ENCODE measurements at places on chromosomes 7 and 10.

DNA sequence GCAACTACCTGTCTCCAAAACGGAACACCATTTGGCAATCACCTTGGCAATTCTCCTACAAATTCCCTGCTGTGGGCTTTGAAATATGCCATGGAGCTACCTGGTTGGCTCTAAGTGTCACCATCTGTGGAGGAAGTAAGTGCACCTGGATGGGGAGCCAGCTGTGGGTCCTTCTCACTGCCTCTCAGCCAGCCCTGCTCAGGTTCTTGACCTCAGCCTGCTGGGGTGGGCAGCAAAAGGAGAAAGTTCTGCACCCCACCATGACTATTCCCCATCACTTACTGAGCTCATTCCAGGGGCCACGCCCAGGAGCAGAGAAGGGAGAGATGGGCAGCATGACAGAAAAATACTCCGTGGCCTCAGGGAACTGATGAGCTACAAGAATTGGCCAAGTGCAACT is 158.7 kb downstream of the TNS3 start:
- no peak for DNase-seq

- DNase-seq, result no peak
Measured at GRCh38 chr10:100664316-100665149, 80.8 kb upstream of the PAX2 start.

DNA sequence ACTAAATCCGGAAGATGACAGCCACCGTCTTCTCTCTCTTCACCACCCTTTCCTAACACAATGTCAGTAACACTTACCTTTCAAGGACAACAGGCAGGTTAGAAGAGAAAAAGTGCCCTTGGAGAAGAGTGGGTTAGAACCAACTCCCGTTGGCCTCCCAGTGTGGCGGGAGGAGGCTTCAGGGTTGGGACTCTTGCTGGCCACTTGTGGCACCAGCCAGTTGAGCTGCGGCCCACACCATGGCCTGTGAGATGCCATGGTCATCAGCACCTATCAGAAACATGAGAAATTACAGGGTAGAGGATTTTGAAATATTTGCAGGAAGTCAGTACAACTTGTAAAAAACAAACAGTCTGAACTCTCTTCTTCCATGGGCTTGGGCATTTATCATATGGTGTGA is 93.8 kb downstream of the MKI67 start:
- no peak for DNase-seq

DNA sequence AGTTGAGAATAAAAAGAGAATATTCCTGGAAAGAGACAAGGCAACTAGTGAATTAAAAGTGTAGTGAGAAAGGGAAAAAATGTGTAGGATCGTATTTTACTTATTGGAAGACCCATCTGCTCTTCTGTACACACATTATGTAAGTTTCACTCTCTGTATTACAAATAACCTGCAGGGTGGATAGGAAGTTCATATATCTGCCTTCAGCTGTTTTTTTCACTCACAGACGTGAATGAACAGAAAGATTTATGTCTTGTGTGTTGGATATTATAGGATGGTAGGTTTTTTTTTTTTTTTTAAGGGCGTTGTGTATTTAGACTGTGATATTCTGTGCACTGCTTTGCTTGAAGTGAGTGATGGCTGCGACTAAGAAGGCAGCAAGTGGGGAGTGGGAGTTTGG is 266.5 kb downstream of the AUTS2 start:
- DNase-seq, result no peak

DNA sequence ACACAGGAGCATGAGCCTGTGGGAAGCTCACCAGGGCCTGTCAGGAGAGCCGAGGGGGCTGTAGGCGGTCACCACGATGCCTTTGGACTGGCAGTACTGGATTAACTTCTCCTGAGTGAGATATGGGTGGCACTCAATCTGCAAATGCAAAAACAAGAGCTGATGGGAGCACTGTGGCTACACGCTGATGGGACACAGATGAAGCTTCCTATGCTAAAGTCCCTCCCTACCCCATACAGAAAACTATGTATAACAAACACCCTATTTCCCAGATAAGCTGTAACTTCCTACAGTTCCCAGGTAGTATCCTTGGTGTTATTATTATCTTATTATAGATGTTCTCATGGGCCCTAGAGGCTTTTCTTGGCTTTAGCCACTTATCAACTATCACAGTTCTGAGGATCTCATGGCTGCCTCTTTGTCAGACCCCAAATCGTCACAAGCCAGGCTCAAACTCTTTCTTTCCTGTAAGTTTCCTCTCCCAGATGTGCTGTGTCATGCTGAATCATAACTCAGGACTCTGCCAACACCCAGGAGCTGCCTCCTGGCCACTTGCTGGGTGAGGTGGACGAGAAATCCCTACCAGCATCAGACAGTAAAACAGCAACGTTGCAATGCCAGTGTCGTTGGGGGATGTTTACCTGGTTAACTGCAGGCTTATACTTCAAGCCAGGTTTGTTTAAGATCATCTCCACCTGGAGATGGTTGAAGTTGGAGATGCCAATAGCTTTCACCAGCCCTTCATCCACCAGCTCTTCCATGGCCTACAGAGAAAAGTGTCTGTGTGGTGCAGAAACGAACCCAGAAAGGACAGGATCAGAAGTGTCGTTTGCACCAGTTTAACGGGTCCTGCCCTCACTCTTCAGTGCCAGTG is 10.3 kb downstream of the AKR1B1 start:
- no peak for DNase-seq

DNA sequence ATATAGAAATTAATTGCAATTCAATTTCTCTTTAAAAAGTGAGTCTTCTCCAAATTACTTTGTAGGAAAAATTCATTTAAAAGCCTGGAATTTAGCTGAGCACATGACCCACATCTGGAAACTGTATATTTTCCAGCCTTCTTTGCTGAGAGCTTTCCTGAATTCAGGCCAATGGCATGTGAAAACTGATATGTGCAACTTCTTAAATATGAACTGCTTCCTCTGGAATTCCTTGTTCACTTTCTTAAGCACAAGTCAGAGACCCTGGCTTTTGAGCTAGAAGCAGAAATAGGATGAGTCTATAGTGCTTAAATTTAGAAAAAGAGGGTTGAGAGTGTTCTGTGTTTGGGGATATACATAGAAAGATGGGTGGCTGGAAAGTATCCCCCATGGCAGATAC is 365.1 kb upstream of the MTPN start:
- no peak for DNase-seq

GRCh38 chr10:74337330-74338016 is 186.5 kb downstream of the ADK start:
- no peak for DNase-seq

DNA sequence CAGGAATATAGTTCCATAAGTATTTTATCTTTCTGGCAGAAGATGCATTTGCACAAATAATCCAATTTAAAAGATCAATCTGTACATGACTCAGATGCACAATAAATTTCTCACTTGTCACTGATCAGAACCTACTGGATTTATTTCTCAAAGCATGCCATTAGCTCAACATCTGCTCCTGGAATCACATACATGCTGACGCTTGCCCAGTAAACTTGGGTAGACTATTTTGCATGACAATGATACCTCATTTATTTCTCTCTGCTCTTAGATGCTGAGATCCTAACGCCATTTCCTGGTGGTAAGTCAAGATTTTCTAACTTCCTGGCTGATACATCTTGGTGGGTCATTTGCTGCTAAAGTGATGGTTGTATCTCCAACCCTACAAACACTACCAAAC is 33.8 kb upstream of the C10orf120 start:
- no peak for DNase-seq

- no peak for DNase-seq
Measured at GRCh38 chr10:127585519-127586023, 36.5 kb downstream of the NPS start.

DNA sequence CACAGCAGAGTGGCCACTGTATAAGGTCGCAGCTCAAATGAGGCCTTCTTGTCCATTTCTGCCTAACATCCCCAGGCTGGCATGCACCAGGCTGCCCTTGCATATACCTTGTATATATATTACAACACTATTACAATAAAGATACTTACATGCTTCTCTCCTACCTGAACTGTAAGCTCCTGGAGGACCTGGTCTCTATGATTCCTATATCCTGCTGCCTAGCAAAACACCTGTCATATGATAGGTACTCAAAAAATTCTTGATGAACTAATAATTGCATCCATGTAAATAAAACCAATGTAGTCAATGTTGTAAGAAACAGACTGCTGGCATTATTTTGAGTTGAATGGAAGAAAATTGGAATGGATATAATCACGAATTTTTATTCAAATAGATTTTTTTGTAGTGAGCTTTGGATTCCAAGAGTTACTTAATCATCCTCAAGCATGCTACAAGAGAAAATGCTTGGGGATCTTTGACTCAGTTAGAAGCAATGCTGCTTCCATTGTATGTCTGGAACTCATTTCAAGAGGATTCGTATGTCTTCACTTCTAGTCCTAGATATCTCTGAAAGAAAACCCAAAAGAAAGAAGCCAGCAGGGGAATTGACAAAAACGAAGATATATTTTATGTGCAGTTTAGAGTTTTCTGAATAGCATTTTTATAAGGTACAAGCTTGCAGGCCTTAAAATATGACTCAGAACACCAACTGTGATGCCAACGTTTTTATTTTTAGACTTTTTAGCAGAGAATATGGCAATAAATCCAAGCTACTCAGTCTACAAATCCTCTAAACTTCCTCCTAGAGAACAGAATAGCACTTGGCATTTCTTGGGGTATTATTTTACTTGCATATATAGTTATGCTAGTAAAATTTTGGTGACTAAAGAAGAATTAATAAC is 53.1 kb downstream of the OSBPL3 start:
- no peak for DNase-seq

- DNase-seq, result no peak
Measured at GRCh38 chr7:128909625-128910568, 612 bp downstream of the KCP start.

DNA sequence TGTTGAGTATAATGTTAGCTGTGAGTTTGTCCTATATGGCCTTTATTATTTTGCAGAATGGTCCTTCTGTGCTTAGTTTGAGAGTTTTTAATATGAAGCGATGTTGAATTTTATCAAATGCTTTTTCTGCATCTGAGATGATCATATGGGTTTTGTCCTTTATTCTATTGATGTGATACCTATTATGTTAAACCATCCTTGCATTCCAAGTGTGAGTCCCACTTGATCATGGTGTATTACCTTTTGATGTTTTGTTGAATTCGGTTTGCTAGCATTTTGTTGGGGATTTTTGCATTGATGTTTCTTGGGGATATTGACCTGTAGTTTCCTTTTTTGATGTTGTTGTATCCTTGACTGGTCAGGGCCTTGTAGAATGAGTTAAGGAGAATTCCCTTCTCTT is 166.4 kb downstream of the MLLT10 start:
- no peak for DNase-seq

- no peak for DNase-seq
Measured at GRCh38 chr7:141072548-141073172, 1.2 kb upstream of the TMEM178B start.

DNA sequence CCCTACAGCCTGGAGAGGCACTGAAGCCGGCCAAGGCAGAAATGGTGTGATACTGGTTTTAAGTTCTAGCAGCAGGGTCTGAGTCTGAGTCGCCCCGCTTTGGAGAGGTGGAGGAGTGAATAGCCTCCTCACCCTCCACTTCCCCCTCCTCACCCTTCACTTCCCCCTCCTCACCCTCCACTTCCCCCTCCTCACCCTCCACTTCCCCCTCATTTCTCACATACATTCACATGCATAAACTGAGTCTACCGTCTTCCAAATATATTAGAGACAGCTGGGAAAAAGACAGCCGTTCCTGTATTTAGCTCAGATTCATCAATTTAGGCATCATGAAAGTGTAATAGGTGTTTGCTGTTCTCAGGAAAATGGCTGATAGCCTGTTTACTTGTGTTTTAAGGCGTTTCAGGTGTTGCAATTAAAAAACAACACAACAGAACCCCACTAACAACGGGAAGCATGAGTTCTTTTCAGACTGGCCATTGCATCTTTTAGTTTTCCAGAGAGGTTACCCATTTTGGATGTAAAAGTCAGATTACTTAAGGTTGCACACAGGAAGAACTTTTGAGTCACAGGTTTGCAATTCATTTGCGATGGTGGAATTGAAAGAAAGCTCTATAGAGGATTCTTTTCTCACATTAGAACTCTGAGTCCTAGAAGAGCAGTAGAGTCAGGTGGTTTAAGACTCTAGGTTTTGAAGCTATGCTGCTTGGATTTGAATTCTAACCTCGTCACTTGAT is 861 bp downstream of the NRBF2 start:
- DNase-seq, result no peak

GRCh38 chr10:28684157-28684985 is 7.0 kb downstream of the BAMBI start:
- DNase-seq, result no peak

- no peak for DNase-seq
Measured at GRCh38 chr7:100152937-100153666, 4.4 kb downstream of the LAMTOR4 start.

DNA sequence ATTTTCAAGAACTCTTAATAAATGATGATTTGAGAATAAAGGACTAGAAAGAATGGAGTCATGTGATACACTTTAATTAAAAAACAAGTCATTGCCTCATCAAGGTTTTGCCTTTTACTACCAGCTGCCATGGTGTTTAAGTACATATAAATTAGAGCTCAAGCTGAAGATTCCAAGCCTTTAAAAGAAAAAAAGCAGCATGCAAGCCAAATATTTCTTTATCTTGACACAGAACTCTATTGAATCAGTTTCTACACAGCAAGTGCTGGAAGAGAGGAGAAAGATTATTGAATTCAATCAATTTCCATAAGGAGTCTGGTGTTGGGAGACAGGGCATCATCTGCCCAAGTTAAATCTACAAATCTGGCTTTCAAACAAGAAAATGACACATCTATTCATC is 347.9 kb downstream of the WDR11 start:
- DNase-seq, result no peak

GRCh38 chr10:131035779-131036178 is 275.7 kb downstream of the TCERG1L start:
- DNase-seq, result no peak

- DNase-seq, result no peak
Measured at GRCh38 chr10:3887404-3887803, 102.4 kb upstream of the KLF6 start.

- no peak for DNase-seq
Measured at GRCh38 chr7:97022491-97023306, 1.9 kb downstream of the DLX5 start.

- no peak for DNase-seq
Measured at GRCh38 chr10:79422178-79422892, 23.1 kb downstream of the ZCCHC24 start.

DNA sequence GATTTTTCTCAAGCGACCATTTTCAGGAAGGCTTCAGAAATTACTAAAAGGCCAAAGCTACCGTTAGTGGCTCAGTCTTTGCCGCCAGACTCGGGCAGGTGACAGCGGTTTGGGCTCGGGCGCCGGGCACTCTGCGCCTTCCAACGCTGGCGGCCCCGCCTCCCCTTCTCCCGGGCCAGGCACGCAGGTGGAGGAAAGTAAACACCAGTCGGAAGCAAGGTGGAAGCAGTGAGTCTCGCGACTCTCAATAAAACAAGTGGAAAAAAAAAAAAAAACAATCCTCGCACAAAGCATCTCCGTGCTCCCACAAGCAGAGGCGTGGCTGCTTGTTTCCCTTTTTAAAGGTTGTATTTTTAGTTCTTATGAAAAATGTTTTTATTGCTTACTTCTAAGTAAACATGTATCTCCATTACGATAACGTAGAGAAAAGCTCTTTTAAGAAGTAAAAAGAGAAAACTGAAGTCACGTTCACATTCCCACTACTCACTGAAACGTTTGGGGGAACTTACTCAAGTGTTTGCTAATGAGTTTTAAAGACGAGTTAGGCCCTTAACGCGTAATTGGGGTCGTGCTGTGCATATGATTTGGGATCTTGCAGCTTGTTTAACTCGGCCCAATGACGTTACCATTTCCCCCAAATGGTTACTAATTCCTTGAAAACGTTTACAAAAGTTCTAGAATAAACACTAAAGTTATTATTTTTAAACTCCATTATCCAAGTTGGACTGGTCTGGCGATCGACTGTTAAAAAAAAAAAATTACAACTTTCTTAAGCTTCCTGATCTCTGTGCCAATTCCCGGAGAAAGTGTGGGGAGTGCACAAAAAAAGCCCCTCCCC is 864 bp downstream of the CDCA7L start:
- no peak for DNase-seq

Data from cortex of kidney (tissue), 1 donor.